ENCODE measurements at places on chromosomes 2 and 18.

- no peak for DNase-seq
Observed at GRCh38 chr18:22250026-22250425, 80.6 kb downstream of the GATA6 start.

- DNase-seq = no peak
Observed at GRCh38 chr2:195251214-195251613, 405.8 kb upstream of the SLC39A10 start.

GRCh38 chr2:105815401-105815800 lies 70.7 kb downstream of the NCK2 start:
- DNase-seq = no peak

DNA sequence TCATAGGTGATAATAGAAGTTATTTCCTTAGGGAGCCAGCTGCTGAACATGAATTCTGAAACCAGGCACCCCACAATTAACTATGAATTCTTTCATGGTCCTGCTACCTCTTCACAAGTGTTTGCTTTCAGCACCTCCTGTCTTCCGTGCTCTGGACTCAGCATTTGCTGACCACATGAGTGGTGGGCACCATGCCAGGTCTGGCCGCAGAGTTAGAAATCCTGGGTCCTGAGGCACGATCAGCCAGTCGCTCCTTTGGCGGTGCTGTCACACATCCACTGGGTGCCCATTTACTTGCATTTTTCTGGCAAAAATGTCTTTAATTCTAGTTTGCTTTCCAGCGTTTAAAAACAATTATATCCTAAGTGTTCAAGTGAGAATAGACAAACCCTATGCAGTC lies 196.4 kb upstream of the PXDN start:
- DNase-seq = no peak

DNA sequence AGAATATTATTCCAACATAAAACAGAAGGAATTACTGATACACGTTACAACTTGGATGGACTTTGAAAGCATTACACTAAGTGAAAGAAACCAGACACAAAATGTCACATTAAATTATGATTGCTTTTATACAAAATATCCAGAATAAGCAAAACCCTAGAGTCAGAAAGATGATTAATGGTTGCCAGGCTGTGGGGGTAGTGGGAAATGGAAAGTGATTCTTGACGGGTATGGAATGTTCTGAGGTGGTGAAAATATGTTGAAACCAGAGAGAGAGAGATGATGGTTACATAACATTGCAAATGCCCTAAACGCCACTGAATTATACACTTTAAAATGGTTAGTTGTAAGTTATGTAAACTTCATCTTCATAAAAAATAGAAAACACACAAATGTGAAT lies 1057.2 kb upstream of the TMEFF2 start:
- no peak for DNase-seq

DNA sequence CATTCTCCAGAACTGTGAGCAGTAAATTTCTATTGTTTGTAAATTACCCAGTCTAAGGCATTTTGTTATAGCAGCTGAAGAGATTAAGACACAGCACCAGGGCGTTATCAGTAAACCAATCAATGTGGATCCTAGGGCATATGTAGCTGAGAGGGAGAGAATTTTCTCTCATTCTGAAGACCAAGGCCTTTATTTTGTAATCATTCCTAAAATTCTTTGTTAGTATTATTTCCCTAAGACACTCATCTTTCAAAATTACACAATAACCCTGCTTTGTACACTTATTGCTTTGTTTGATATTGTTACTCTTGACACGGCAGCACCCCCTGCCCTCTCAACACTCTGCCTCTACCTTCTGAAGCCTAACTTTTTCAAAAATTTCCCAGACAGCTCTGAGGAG lies 419.1 kb downstream of the SLC4A3 start:
- DNase-seq = no peak

DNA sequence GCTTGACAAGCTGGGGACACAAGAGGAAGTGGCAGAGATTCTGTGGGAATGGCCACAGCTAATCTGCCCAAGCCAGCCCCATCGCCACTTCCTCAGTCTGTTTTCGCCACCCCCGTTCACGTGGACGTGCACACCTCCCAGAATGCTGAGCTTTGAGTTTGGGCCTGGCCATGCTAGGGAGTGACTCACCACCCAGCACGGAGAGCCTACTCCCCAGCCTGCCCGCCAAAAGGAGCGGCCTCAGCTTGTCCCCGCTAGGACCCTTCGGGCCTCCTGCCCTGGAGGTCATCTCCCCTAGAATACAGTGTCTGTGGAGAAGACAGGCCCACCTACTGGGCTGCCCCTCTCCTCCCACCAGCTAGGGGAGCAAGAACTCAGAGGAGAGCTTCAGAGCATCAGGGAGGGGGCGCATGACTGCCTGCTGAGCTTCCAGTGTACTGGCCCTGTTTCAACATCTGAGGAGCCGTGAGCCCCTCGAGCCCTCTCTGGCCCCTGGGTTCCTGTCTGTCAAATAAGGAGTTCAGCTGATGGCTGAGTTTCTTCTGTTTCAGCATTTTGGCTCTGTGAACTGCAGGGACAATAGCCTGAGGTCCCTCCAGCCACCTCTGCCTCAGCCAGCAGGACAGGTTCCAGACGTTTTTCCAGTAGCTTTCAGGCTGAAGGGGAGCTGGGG lies 5.1 kb downstream of the SLC35F6 start:
- no peak for DNase-seq

DNA sequence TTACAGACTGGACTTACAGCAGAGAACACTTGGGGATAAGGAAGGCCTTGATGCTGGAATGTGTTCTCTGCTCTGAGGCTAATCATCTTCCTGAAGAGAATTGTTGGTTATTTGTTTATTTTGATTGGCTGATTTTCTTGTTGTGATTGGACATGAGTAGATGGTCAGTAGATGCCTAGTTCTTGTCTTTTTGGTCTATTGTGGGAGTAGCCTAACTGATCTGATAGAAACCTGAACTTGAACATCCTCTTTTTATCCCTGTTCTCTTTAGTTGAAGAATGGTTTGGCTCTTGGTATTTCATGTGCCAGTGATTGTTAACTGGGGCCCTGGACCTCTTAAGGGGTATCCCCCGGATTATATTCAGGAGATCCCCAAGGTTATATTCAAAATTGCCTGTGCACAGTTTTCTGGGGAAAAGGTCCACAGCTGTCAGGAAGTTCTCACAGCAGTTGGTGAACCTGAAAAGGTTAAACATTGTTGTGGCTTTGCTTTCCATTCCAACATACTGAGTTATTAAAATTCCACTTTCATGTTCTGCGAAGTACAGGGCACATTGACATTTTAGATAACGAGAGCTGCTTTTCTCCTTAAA lies 13.6 kb downstream of the TWSG1 start:
- DNase-seq = no peak

- peak; percentile 73 for DNase-seq
Observed at GRCh38 chr2:65372619-65373018, 59.8 kb downstream of the SPRED2 start.

DNA sequence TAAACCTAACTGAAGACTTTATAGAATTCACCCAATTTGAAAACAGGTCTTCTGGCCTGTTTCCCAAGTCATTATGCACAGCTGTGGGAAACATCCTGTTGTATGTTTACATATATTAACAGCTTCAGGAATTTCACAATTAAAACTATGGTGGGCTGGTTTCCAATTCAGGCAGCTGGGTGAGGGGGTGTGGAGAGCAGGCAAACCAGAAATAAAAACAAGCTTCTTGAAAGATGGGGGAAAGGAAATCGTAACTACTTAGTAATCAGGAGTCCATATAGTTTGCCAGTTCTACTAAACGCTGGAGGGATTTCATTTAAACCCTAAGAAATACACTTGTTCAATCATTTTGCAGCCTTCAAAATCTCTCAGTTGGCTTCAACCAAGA lies 22.8 kb downstream of the ATP8B1 start:
- no peak for DNase-seq

DNA sequence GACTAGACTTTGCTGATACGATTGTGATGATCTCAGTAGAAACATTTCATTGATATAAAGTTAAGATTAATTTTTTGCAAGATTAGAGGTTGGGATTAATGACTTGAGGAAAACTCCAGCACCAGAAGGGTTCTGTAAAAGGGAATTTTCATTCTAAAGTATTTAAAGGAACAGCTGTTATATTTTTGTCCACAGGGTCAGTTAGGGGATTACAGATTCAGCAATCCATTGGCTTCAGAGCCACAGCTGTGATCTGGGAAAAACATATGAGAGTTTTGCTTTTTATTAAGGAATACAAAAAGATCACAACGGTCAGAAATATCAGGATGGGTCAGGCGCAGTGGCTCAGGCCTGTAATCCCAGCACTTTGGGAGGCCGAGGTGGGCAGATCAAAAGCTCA lies 19.6 kb upstream of the REV1 start:
- no peak for DNase-seq

DNA sequence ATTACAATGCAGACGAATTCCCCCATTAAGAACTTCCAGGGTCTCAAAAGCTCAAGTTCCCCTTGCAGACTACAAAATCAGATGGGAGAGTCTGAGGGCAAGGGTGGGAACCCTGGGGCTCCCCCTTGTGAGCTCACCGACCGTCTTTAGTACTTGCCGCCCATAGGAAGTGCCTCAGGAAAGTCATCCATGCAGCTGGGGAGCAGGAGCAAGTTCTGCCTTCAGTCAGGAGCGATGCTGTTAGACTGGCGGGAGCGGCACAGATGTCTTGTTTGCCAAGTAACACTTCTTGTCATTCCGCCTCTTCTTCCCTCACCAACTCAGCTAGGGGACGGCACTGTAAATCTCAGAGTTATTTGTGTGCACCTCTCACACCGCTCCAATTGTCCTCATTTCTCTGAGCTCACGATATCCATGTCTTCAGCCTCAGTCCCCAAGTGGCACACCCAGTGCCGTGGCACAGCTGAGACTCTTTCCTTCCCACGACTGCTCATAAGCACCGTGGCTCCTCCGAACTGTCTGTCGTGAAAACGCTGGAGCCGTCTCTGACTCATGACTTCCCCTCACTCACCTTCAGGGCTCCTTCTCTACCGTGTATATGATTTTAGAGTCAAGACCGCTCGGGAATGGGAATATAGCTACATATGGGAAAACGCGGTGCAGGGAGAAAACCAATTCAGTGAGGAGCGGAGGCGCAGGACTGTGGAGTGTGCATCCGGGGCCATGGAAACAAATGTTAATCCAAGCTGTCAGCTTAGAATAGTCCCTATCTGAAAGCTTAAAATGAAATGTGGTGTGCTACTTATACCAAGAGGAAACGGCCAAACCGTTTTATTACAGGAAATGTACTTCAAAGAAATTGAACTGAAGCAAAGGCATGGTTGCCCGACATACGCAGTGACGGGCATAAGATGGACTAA lies 34.0 kb downstream of the UXS1 start:
- no peak for DNase-seq

DNA sequence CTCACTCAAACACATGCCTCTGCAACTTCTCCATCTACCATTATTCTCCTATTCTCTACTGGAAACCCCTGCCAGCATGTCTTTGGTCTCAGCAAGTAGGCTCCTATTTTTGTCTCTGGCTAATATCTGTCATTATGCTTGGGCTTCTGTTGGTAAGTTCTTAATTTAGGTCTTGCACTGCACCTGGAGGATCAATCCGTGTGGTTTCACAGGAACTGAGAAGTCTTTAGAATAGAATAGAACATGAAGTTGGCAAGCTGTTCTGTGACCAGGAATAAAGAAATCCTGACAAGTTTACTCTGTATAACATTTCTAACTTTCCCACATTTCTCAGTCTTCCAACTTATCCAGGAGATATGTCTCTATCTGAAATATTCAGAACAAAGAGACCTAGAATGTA lies 219.5 kb upstream of the GYPC start:
- no peak for DNase-seq

DNA sequence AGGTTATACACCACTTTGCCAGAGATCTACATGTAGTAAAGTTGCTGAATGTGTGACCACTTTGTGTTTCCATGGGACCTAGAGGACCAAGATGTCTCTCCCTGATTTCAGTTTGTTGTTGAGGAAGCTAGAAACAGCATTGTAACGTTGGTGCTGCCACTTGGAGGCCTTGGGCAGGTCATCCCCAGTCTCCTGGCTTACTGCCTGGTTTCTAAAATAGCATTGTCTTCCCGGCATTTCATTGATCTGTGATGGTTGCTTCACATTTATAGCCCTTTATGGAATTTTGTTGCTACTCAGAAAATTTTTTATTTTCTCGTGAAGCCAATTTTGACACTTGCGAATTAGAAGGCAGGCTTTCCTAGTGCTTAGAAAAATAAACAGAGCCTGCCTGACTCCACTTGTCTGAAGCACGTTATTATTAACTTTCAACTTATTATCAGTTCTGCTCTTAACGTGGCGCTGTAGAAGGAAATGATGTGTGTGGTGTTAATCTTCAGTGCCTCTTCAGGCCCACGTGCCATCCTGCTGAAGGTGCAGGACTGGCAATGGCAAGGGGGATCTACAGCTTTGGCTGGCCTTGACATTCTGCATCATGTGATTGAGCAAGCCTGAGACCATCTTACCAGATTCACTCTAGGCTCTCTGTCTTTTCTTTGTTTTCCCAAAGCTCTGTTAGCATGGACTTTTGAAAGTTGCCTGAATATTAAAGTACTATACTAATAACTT lies 59.9 kb downstream of the INPP4A start:
- DNase-seq = no peak

GRCh38 chr2:167475791-167476190 lies 587.5 kb downstream of the XIRP2 start:
- DNase-seq = no peak

- peak; percentile 45 for DNase-seq
Observed at GRCh38 chr18:66548747-66549146, 55.1 kb downstream of the CDH19 start.

DNA sequence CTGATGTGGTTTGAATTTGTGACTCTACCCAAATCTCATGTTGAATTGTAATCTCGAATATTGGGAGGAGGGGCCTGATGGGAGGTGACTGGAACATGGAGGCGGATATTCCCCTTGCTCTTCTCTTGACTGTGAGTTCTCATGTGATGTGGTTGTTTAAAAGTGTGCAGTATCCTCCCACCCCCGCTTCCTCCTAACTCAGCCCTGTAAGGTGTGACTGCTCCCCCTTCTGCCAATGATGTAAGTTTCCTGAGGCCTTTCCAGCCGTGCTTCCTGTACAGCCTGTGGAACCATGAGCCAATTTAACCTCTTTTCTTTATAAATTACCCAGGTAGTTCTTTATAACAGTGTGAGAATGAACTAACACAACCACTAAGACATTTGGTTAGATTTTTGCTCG lies 458.4 kb downstream of the THSD7B start:
- no peak for DNase-seq

DNA sequence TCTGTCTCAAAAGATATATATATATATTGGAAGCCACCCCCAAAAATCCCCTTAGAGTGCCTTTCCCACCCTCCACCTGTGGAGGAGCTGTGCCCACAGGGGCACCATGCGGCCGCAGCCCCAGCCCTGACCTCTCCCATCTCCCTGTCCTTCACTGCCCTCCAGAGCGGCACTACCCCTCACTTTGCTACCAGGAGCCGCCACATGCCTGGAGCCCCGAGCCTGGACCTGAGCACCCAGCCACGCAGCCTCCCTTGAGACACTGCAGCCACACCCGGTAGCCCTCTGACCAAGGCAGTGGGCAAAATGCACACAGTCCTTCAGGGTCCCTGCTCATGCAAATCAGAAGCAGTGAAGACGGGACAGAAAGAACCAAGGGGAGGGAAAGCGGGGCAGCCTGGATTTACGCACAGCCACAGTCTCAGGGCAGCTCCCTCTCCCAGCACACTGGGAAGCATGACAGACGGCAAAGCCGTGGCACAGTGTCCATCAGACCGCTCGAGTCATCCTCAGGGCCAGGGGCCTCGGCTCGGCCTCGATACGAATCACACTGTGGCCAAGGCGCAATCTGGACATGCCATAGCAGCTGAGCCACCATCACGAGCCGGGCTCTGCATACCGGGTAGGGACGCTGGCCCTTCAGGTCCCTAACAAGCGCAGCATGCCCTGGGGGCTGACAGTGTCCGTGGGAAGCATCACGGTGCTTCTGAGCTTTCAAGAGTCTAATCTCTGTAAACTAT lies 10.1 kb downstream of the HDAC4 start:
- DNase-seq = no peak

- DNase-seq = no peak
Observed at GRCh38 chr2:240561325-240561971, 1.3 kb downstream of the DUSP28 start.

All from NCI-H82 (cell line).